ENCODE measurements at places on chromosomes 13 and 19.

GRCh38 chr19:3710265-3710812, 2.2 kb downstream of the TJP3 start:
- peak; percentile 66 for DNase-seq

DNA sequence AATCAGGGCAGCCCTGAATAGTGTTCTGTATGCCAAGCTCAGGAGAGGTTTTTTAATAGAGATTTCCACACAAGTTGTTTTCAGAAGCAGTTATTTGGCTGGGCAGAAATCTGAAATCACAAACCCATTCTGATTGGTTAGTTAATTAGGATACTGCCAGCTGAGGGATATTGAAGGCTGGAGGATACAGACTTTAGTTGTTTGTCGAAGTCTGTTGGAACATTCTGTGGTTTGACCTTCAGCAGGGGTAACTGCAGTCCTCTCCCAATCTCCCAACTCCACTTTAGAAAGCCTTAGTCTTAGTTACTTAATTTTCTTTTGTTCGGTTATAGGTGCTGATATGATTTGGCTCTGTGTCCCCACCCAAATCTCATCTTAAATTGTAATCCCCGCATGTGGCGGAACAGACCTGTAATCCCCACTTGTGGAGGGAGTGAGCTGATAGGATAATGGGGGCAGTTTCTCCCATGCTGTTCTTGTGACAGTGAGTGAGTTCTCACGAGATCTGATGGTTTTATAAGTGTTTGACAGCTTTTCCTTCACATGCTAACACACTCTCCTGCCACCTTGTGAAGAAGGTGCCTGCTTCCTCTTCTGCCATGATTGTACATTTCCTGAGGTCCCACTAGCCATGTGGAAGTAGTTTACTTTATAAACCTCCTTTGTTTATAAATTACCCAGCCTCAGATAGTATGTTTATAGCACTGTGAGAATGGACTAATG, 169.2 kb downstream of the GPC5 start:
- no peak for DNase-seq

GRCh38 chr13:88074794-88075510, 403.8 kb downstream of the SLITRK5 start:
- DNase-seq = no peak

- DNase-seq = peak; percentile 80
Observed at GRCh38 chr19:13154241-13154778, 4.1 kb downstream of the IER2 start.

- DNase-seq = no peak
Observed at GRCh38 chr19:11096210-11096841, 7.1 kb downstream of the LDLR start.

GRCh38 chr19:34317311-34317927, 47.6 kb upstream of the GPI start:
- no peak for DNase-seq

- peak; percentile 85 for DNase-seq
Observed at GRCh38 chr19:52369559-52370340, at the start of gene ZNF880. Gene ZNF880, plus strand, starts transcription at chr19:52369923. Its CDS starts 43 bp downstream, at chr19:52369966.

GRCh38 chr19:58278541-58279041, at the start of gene ZNF8:
Gene ZNF8, plus strand, starts transcription at chr19:58278955. Its CDS starts 127 bp downstream, at chr19:58279082.
- peak; percentile 99 for DNase-seq

DNA sequence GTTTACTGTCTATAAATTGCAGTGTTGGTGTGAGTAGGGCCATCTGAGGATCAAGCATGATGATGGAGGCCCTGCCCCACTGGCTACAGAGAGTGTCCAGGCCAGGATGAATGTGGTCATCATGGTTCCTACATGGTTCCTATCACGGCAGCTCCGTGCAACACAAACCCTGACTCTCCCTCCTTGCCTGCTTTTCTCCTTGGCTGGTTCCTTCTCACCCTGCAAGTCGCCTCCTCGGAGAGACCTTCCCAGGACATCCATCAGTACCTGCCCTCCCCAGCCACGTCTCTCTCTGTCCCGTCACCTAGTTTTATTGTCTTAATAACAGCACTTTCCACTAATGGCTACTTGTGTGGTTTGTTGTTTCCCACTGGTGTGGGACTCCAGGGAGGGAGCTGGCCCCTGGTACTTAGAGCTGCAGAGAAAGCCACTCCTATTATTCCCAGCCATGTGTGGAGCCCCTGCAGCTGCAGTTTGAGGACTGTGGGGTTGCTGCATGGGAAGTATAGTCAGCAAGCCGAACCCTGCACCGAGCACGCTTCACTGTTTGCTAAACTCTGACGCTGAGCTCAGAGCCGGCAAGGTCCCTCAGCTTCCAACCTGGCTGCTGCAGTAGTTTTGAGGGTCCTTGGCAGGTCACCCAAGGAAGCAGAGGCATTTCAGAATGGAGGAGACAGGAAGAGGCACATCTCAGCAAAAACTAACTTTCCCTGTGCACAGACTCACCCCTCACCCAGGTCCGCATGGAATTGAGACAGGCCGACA, 146.4 kb upstream of the VSTM2B start:
- DNase-seq = peak; percentile 17

DNA sequence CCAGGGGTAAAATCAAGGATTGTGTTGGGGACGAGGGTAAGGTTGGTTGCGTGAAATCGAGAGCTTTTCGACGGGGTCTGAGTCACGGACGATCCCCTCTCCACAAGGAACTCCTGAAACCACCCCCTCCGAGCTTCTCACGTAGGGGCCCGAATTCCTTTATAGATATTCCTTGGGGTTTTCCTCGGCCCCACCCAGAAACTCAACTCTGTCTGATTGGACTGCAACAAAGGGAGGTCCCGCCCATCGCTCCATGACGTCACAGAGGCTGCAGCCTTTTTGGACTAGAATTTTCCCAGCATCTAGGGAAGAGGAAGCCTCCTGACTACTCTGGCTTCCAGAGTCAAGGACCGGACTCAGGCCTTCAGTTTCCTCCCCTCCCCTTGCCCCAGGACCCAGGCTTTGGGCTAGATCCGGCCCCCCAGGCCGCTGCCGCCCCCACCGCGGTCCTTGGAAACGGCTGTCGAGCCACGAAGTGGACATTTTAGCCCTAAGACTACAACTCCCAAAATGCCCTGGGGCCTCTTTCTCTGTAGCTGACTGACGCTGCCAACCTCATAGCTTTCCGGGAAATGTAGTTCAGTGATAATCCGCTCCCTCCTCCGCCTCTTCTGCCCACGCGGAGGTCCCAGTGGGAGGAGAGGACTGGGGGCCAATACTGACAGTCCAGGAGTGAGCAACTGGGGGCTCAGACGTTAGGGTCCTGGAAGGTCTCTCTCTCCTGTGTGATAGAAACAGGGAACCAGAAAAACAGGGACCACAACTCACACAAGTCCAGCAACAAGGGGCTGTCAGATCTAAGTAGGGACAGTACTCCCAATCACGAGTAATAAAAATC, at the start of gene IZUMO1:
IZUMO1 (minus strand) TSS at position 172 of the 838 bp plus-strand sequence. CDS start 1,050 bp downstream, outside the sequence.
- DNase-seq = peak; percentile 89

DNA sequence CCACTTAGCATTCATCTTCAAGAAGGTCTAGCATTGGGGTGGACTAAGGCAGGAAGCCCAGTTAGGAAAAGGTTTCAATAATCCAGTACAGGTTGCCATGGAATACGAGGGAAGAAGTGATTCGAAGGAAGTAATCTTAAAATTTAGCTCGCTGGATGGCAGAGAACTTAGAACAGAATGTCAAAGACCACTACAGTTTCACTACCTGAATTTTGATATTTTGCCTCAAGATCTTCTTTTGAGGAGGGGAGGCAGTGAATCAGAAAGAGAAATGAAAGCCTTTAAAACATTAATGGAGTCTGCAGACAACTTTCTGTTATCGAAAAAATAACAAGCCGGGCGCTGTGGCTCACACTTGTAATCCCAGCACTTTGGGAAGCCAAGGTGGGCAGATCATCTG, 7.0 kb upstream of the RAB8A start:
- DNase-seq = no peak

DNA sequence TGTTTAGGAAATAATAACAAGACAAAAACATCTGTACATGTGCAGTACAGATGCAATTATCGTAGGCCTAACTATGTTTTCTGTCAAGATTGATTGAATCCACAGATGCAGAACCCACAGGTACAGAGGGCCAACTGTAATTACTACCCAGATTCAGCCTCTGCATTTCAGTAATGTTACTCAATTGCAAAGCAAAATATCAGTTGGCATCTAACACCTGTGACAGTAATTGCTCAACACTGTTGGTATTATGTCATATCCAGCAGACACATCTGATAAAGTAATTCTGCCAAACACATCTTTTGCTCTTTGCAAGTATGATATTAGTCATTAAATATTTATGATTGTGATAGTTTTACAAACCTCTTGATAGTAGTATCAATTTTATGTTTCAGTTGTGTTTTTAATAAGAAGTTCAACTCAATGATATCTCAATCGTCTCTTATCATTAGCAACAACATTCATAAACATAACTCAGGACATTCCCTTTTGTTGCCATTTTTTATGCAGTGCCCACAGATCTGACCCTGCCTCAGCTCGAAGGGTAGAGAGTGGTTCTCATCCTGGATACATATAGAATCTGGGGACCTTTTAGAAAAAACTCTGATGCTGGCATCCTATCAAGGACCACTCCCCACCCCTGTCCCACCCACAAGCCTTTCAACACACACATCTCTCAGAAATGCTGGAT, 104.7 kb downstream of the MYCBP2 start:
- no peak for DNase-seq

- no peak for DNase-seq
Observed at GRCh38 chr19:17327654-17328516, 6.8 kb downstream of the ANO8 start.

DNA sequence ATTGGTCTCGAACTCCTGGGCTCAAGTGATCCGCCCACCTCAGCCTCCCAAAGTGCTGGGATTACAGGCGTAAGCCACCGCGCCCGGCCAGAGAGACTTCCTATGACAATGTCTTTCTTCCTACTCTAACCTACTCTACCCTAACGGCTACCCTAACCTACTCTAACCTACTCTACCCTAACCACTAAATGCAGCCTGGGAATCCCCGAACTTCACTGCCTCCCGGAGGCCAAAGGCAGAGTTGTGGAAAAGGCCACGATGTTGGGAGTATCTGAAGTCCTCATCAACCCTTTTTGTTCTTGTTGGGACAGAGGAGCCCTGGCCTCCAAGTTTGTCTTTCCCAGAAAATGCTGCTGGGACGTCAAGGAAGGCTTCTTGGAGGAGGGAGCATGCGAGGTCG, 967 bp upstream of the NR2C2AP start:
- no peak for DNase-seq

GRCh38 chr13:102913914-102914313, 68.1 kb downstream of the ERCC5 start:
- no peak for DNase-seq

DNA sequence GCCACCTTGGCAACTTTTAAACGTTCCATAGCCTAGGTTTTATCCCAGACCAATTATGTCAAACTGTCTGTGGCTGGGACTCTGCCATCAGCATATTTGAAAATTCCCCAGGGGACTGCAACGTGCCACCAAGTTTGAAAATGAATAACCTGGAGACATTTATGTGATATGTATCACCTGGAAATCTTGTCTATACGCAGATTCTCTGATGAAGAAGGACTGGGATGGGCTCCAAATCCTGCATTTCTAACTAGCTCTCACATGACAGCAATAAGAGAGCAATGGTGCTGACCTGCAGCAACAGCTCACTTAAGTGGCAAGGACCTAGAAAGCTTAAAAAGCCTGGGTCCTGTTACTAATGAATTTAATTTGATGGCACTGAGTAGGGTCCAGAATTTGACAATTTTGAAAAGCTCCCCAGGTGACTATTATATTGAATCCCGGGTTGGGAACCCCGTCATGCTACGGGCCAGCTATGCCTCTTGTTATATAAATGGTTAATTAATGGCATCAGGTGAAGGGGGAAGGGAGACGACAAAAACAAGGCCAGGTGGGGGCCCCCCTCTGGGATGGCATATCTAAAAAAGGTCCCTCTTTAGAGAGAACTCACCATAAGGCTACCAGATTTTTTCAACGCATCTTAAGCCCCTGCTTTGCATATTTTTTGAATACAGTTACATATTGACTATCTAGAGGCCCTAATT, 213.7 kb downstream of the ZIC5 start:
- DNase-seq = no peak

DNA sequence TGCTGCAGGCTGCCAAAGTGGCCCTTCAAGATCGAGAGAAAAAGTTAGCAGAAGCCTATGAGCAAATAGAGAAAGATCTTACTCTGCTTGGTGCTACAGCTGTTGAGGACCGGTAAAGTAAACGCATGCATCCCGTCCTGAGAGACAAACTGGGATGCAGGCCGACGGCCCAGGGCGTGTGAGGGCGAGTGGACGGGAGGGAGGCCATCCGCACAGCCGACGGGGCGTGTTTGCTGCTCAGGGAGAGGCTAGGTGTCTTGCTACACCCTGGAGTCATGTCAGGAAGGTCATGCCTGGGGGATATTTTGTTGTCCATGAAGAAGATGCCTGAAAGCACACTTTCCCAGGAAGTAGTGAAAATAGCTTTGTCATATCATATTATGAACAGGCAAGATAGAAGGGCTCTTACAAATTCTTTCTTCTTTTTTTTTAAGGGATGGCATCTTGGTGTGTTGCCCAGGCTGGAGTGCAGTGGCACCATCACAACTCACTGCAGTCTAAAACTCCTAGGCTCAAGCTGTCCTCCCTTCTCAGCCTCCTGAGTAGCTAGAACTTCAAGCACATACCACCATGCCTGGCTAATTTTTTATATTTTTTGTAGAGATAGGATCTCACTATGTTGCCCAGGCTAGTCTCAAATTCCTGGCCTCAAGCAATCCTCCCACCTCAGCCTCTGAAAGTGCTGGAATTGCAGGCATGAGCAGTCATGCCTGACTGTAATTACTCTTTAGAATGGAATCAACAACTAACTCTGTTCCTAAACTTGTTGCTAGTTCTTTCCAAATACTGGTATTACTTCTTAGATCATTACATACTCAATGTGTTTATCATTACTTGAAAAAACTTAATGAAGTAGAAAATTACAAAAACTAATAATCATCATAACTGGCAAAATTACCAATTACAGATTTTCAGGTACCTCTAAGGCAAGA, 117.6 kb upstream of the MCF2L start:
- DNase-seq = no peak

DNA sequence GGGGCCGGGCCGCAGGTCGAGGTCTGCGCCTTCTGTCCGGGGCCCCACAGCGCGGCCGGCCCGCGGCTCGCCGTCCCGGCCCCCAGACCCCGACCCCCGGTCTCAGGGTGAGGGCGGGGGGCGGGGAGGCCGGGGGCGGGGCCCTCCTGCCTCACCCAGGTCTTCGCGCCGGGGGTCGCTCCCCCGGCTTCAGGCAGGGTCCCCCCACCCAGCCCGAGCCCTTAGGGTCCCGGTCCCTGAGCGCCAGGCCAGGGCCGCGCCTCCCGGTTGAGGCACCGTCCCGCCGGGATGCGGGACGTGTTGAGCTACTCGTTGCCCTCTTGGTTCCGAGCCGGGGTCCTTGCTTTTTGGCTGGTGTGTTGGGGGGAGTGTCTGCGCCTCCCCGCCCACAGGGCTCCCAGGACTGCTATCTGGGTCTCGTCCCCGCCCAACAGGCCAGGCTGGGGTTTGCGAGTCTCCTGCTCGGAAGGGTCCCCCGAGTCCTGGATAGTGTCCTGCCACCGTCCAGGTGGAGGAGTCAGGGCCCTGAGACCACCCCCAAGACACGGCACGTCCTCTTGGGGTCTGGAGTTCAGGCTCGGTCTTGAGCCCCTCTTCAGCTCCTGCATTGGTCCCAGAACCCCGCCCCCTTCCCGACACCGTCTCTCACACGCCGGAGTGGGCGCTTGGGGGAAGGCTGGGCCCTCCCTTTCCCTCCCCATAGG, 452 bp downstream of the PIAS4 start:
- DNase-seq = peak; percentile 57

GRCh38 chr13:85255978-85256377, 543.2 kb downstream of the SLITRK6 start:
- no peak for DNase-seq

Data from liver (tissue), 10 donors.